H1 (cell line): ENCODE measurements at places on chromosomes 2 and 18. TPM values are rescaled to one million over a fixed set of nuclear protein-coding genes. Genes with fewer than 3 reads are reported as not detected.

The ELOA2 gene
- not detected in 2 replicates for polyA plus RNA-seq

The CCDC74B gene
- polyA plus RNA-seq: 6.4 and 8.1 TPM in 2 replicates

The SERPINB8 gene
- polyA plus RNA-seq: 0.27 and 0.42 TPM in 2 replicates

The PRSS56 gene
- polyA plus RNA-seq: 0.03 and 0.11 TPM in 2 replicates

The CLEC4F gene
- polyA plus RNA-seq: not detected in 2 replicates
